ENCODE measurements at places on chromosomes 5 and 9.

GRCh38 chr9:96150324-96151227 is 151.4 kb downstream of the HSD17B3 start:
- no peak for DNase-seq

DNA sequence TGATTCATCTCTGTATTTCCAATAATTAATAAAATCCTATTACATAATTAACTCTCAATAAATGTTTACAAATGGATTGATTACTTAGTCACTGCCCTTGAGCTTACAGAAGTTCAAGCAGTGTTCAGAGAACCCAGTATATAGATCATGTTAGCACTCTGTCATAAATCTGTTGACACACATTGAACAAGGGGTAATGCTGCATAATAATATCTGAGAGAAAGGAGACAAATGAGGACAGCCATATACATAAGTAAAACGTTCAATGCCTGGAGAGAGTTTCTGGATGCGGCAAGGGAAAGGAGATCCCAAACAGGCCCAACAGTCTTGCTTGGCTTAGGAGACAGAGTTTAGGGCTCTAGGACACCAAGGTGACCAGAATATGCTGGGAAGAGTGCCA is 270.2 kb downstream of the FBXL17 start:
- DNase-seq: no peak

DNA sequence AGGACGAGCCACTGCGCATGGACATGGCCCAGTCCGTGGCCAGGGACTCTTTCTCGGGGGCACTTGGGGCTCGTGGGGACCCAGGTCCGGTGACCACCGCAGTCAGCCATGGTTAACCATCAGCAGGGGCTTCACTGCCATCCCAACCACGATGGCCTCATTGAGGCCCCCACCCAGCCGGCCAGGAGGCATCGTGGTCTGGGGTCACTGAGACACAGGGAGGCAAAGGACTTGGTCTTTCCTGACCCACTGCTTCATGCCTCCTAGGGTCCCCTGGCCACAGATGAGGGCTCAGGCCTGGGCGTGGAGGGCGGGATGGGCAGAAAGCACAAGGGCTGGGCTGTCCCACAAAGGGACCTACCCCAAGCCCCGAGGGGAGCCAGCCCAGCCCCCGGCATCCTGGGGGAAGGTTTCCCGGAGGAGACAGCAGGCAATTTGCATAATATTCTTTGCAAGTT is 6.6 kb downstream of the NACC2 start:
- no peak for DNase-seq

DNA sequence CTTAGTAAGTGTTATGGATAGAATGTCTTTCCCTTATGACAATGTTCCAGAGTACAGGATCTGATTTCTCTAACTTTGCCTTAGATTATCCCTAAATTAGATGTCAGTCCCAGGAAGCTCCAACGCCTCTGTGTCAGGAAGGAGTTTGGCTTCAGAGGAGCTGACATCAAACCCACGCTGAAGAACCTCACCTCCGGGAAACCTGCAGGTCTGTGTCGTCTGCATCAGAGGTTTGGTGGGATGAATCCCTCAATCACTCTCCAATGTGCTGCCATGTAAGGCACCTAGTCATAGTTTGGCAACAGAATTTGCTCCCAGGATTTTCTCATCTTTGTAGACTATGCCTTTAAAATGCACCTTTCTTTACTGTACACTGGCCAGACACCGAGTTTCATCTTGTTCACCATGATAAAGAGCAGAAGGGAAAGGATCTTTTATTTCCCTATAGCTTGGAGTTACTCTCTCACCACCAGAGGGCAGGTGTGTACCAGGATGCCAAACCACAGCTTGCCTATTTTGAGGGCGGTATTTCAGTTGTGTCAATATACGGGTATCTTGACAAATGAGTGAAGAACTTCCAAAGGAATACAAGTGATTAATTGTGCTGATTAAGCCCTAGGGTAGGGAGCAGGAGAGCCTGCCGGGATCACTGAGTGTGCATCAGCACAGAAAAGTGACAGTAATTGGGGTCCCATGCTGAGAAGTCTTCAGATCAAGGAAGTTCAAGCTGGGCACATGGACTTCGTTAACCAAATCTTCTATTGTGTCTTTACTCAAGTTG is 23.4 kb downstream of the MINAR2 start:
- peak; percentile 75 for DNase-seq

- DNase-seq: no peak
Observed at GRCh38 chr9:98767915-98768314, 28.4 kb downstream of the ANKS6 start.

GRCh38 chr5:161432798-161433197 is 113.7 kb downstream of the GABRB2 start:
- no peak for DNase-seq

Measured in mesendoderm (in vitro differentiated cells).